ENCODE measurements at places on chromosomes 7 and 10.

DNA sequence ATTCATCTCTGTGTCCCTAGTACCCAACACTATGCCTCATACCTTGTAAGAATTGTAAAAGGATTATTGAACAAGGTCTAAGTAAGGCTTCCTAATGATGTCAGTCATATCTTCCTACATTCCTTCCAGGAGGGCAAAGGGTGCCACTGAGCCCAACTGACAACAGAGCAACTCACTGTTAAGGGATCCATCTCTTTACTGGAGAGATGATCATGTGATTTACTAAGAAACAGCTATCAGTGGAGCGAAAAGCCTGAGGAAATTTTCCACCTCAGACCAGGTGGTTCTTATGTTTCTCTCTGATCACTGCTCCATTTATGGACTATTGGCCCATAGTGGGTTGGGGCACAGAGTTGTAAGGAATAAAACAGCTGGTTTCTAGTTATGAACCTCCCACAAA, 38.9 kb upstream of the CNNM1 start:
- DNase-seq, result no peak

DNA sequence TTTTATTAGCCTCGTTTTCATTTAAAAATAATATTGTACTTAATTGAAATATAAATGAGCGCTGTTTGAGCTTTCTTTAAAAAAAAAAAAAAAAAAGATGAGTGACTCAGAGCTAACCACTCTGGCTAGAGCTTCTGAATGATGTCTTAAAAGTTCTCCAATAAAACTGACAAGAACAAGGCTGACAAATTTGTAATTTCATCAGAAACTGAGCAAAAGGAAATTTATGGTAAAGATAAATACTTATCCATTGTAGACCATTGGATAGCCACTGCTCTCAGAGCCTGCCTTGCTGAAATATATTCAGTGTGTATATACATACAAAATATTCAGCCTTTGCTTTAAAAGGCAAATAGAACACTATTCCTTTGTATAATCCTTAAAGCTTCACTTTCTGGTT, 91.2 kb upstream of the OIT3 start:
- peak; percentile 11 for DNase-seq

- DNase-seq, result no peak
Measured at GRCh38 chr7:106891548-106892410, 26.7 kb downstream of the PIK3CG start.

DNA sequence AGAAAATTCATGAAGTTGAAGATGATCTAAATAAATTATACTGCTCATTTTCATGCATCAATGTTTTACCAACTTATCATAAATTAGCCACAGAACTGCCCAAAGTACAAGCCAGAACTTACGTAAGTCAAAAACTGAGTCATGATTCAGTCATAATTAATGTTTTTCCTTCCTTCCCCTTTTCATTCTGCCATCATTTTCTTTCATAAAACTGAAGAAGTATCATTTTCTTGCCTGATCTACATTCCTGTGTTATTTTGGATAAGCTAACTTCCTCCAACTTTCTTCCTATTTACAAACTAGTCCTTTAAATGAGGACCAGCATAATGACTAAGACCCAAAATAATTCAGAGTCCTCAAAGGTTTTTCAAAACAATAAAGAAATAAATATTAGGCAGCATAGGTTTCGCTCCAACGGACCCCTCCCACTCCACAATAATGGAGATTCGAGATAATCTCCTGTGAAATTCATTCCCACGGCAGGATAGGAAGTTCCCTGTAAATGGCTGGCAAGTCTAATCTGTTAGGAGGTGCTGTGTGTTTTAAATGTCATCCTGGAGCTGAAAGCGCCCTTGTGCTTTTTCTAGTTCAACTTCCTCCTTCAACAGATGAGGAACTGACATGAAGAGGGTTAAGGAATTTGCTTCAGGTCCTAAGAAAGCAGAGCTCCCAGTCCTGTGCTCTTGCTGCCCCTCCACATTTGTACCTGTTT, 218.9 kb downstream of the DOCK4 start:
- peak; percentile 62 for DNase-seq

GRCh38 chr10:132447446-132448247, 50.6 kb downstream of the PWWP2B start:
- peak; percentile 97 for DNase-seq

All from mammary epithelial cell (primary cell).